ENCODE measurements at places on chromosomes 6 and 20. TPM values are rescaled to one million over a fixed set of nuclear protein-coding genes. Genes with fewer than 3 reads are reported as not detected.

Gene OTOR
- not detected for total RNA-seq

- peak; percentile 82 for DNase-seq
Observed at GRCh38 chr6:43723737-43724295, 36.2 kb upstream of the MRPS18A start.

- no peak for DNase-seq
Observed at GRCh38 chr6:14885498-14885897, 360.4 kb upstream of the JARID2 start.

GRCh38 chr6:27547157-27548075 lies 74.5 kb upstream of the ZNF184 start:
- DNase-seq, result no peak

- no peak for DNase-seq
Observed at GRCh38 chr6:129923530-129924250, 62.6 kb upstream of the TMEM244 start.

Gene FAM162B
- not detected for total RNA-seq

DNA sequence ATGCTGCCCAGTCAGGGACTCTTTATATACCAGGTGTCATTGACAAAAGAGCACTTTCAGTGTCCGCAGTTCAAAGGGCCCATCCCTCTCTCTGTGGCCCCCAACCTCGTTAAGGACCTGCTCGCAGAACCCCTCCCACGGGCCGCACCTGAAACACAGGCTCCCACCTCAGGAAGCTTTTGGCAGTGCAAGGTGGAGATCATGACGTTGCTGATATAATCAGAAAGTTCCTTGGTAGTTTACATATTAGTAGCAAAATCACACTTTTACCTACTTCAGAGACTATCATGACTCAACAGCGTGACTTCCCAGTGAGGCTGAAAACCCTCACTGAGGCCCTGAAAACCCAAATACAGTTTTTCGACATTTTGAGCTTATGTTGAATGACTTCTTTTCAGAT lies 4.1 kb downstream of the TTLL2 start:
- no peak for DNase-seq

Gene EYS
- not detected for total RNA-seq

DNA sequence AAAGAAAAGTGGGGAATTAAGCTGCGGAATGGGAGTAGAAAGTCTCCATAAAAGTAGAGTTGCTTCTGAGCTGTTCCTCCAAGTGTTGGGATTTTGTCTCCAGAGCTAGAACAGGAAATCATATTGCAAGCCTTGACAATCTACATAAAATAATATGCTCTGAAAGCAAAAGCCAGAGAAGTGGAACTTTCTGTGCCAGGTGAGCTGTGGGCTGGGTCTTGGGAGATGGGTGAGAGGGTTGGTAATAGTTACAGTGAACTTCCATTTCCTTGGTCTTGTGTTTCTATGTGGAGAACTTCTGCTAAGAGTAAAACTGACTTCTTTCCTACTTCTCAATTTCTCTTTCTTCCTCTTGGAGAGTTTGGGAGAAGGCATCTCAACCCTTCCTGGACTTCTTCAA lies 6.3 kb upstream of the HMGN4 start:
- peak; percentile 46 for DNase-seq

DNA sequence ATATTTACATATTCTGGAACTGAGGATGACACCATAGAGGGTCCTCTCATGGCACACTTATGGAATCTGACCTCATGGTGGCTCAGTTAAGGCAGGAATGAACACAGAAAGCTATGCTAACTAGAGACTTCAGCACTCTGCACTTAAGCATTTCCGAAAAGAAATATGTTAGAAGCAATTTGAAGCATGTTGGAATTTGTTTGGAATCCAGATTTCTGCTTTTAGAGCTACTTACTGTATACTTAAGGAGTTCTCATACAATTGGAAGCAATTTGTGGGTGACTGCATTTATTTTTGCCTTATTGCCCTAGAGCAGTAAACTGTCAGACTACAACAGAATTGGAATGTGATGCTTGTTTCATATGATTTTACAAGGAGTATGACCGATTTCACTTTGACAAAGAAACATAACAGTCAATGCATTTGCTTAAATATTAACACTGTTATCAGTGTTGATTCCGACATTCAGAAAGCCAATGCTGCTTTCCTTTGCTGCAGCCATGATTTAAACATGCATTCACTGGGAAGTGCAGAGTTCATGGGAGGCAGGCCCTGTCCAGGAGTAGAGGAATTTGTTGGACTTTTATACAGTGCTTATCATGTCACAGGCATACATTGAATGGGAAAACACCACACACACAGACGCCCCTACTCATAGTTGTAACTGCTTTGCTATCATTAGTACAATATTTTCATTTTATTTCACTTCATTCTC lies 244.4 kb downstream of the SAMD5 start:
- no peak for DNase-seq

DNA sequence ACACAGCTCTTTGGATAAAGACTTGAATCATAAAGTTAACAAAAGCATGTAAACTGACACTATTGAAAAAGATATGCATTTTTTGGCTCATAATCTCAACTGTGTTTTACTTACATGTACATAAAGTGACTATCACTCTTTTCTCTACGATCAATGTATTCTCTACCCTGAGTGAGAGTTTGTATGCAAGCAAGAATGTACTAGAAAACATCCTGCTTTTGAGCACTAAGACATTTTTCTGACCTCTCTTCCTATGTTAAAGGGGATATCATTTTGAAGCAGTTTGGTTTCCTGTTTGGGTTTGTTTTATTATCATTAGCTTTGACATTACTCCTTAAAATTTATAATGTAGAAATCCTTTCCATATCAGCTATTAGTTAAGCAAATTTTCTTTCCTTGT lies 910.8 kb downstream of the C6orf118 start:
- no peak for DNase-seq

- DNase-seq, result no peak
Observed at GRCh38 chr6:29720863-29721262, 2.4 kb upstream of the HLA-F start.

DNA sequence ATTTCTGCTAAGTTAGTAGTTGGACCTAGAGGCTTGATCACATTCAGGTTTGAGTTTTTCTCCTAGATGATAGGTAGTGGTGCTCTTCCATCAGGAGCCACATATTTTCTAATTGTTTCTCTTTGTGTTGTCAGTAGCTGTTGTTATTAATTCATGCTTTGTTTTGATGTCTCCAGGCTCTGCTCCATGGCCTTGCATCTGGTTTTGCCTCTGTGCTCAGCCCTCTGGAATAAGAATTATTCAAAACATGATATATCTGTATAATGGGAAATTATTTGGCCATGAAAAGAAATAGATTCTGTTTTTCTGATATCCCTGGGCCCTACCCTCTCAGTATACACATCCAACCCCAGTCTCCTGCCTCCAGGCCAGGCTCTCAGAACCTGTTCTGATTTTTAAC lies 184.8 kb downstream of the CDC5L start:
- DNase-seq, result no peak

DNA sequence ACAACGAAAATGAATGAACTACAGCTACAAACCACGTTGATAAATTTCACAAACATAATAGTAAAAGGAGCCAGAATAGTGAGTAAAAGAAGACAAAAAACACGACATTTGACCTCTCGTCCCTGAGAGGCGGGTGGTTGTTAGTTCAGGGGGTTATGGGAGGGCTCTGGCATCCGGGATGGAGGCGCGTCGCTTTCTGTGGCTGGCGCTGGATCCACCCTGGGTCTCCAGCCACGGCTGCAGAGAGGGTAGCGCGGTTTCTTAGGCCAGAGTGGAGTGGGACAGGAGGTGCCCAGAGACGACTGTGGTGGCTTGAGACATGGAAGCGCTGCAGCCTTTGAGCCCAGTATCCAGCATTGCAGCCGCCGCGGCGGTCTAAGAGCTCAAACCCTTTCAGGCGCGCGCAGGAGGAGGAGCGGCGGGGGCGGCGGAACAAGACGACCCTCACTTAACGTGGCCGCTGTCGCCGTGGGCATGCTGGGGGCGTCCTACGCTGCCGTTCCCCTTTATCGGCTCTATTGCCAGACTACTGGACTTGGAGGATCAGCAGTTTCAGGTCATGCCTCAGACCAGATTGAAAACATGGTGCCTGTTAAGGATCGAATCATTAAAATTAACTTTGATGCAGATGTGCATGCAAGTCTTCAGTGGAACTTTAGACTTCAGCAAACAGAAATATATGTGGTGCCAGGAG lies 3.7 kb upstream of the ZSCAN23 start:
- DNase-seq, result peak; percentile 10

DNA sequence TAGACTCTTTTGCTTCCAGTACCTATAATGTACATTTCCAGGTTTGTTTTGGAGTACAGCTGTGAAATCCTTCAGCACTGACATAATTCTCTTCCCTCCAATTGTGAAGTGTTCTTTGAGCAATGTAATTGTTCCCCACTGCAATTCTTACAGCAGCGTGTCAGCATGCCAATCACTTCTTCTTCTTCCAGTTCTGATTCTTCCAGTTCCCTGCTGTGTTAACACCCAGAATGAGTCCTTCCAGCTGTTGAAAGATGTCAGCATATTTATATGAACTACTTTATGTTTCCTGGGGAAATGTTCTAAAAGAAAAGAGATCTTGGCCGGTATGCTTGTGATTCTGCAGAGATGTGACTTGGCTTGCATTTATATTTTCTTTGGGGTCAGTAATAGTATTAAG lies 213.9 kb downstream of the UNC5CL start:
- no peak for DNase-seq

GRCh38 chr6:38118791-38119365 lies 299.4 kb downstream of the ZFAND3 start:
- DNase-seq, result no peak

Gene MATN4
- not detected for total RNA-seq

Gene SLC4A11
- 2.7 TPM for total RNA-seq

- no peak for DNase-seq
Observed at GRCh38 chr20:51036827-51037531, 14.1 kb upstream of the KCNG1 start.

DNA sequence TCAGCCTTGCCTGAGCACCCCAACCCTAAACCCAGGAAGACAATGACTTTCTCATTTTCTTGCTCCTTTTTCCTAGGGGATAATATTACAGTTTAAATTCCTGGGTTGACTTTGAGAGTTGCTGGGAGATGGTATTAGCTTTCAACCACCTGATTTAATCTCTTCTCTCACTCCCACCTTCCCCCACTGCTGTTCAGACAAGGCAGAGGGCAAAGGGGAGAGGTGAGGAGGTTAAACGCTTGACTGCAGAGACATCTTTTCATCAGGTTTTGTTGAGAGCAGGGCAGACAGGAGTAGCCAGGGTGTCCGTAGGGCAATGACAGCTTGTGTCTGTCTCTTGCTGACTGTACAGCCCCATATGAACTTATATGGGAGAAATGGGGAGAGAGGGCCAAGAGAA lies 811.2 kb downstream of the MAFB start:
- no peak for DNase-seq

Gene SOX18
- not detected for total RNA-seq

Gene GNMT
- total RNA-seq, result 2.8 TPM

Data from B cell (primary cell).